Activated T-cell treated with anti-CD3 and anti-CD28 coated beads, Interleukin-2, amount 50 U/mL, for 72 hours (primary cell): ENCODE measurements at places on chromosomes 2 and 18. TPM values are rescaled to one million over a fixed set of nuclear protein-coding genes. Genes with fewer than 3 reads are reported as not detected.

- no peak for DNase-seq
These were observed 6.2 kb downstream of the ALS2 start for GRCh38 chr2:201774546-201774945.

DNA sequence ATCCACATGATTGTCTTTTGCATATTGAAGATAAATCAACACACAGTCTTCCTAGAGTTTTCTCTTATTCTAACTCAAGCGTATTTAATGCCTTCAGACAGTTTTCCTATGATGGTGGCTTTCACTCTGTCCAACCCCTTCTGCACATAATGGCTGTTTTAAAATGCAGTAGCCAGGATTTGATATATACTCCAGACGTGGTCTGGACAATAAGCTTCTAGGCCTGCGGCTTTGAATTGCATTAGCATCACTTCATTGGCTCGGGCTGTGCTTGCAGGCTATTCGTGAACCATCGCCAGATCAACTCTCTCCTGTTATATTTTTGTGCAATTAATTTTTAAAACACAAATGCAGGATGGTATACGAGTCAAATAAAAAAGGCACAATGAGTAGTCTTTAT, 235.3 kb downstream of the BCL2 start:
- no peak for DNase-seq

GRCh38 chr2:99354070-99354469, 16.9 kb downstream of the EIF5B start:
- no peak for DNase-seq

QPCT gene
- 0.35 TPM for total RNA-seq

- no peak for DNase-seq
These were observed 2.0 kb downstream of the PAIP2B start for GRCh38 chr2:71224935-71225334.

BARD1 gene
- total RNA-seq: 31.1 TPM

CCDC148 gene
- total RNA-seq: not detected

ZNF521 gene
- total RNA-seq: not detected

DNA sequence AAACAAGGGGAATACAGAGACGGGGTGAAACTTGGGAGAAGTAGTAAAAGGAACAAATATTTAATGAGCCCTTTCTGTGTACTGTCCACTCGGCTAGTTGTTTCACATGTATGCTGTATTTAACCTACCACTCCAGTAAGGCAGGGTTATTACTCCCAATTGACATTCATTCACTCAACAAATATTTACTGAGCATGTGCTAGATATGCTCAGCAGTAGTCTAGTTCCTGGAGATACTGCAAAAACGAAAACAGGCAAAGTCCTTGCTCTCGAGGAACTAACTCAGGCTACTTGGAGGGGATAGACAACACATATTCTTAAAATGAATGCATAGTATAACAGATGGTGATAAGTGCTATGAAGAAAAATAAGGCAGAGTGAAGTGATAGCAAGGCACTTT, 207.3 kb downstream of the SS18 start:
- no peak for DNase-seq

DNA sequence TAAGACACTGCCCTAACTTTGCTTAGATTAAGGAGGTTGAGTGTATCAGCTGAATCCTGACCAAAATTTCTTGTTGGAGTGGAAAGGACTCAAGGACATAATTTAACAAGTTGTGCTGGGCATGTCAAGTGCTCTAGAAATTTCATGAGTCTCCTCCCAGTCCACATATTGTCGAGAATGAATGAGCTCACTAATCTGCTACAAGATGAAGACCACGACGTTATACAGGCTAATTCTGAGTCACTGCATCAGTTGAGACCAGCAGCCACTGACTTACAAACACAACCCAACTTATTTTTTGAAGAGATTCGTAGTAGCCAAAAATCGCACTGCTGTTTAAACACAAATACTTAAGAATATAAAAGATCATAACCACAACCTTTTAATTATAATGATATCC, 28.7 kb upstream of the SLC8A1 start:
- no peak for DNase-seq

NEU2 gene
- total RNA-seq: not detected

IL37 gene
- total RNA-seq: not detected

UGT1A4 gene
- not detected for total RNA-seq

TMEFF2 gene
- total RNA-seq: not detected

GRCh38 chr2:234682492-234683228, 185.8 kb upstream of the ARL4C start:
- DNase-seq: no peak

DNA sequence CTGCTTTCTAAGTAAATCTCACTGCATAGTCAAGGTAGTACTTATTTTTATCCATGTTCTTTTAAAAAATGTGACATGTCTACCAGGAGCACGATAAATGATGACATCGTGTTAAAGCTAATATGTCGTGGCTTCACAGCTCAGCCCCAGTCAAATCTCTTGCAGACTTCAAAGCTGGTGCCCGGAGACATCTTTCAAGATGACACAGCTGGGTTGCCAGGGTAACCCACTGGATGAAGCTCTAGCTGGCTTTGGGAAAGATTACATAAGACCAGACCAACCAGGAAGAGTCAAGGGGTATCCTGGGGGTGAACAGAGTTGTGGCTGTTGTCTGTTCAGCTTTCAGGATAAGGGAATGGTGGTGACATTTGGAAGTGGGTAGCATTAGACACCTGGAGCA, 67.8 kb downstream of the VSNL1 start:
- DNase-seq: no peak

DNA sequence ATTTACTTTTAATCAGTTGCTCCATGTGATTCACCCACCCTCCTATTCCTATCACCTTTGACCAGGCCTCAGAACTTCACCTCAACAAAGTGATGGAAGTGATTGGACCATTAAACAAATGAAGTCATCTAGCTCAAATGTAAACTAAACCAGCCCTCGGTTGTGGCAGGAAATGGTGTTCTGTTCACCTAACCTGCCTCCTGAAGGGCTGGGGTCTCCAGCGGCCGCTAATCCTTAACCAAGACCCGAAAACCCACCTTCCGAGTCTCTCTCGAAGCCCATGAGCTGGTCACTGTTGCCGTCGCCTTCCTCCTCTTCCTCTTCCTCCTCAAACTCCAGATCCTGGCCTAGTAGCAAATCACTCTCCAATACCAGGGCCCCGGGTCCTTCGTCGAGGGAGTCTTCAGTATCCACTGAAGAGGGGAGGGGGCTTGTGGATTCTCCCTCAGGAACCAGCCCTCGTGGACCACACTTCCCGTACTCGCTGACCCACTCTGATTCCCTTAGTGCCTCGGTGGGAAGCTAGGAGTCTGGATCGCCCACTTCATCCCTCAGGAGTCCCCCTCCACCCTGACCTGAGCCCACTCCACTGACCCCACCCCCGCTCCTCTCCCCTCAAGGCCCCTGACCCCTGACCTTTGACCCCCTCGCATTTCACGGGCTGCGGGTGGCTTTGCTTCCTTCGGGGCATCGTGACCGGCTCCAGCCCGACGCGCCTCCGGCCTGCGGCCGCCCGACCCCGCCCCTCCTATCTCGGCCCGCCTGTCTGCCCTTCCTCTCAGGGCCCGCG, 503 bp downstream of the ZNF513 start:
- peak; percentile 73 for DNase-seq

COL3A1 gene
- not detected for total RNA-seq

FARSB gene
- 31.5 TPM for total RNA-seq

- DNase-seq: no peak
These were observed 74.9 kb upstream of the APCDD1 start for GRCh38 chr18:10379522-10379921.

GRCh38 chr2:119085613-119086012, 72.9 kb downstream of the C1QL2 start:
- DNase-seq: no peak

DNA sequence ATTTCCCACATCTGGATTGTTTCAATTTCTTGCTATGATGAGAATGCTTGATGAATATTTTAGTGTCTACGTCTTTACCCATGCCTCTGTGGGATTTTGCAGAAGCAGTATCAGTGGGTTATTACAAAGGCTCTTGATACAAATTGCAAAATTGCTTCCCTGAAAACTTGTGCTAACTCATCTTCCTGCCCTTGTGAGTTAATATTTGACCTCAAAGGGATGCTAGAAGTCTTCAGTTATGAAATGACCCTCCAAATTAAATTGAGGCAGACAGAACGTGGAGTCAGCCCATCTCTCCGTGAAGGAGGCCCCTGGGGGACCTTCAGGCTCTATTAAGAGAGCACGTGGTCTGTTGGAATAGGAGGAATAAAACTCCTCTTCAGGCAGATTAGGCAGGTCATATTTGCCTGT, 239.2 kb upstream of the HS6ST1 start:
- no peak for DNase-seq

DNA sequence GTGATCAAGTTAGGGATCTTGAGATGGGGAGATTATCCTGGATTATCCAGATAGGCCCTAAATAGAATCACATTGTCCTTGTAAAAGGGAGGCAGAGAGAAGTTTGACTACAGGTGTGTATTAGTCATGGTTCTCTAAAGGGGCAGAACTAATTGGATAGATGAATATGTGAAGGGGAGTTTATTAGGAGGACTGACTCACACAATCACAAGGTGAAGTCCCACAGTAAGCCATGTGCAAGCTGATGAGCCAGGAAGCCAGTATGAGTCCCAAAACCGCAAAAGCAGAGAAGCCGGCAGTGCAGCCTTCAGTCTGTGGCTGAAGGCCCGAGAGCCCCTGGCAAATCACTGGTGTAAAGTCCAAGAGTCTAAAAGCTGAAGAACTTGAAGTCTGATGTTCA, 275.8 kb downstream of the KCNS3 start:
- no peak for DNase-seq

RBM44 gene
- total RNA-seq: 1.9 TPM

DNA sequence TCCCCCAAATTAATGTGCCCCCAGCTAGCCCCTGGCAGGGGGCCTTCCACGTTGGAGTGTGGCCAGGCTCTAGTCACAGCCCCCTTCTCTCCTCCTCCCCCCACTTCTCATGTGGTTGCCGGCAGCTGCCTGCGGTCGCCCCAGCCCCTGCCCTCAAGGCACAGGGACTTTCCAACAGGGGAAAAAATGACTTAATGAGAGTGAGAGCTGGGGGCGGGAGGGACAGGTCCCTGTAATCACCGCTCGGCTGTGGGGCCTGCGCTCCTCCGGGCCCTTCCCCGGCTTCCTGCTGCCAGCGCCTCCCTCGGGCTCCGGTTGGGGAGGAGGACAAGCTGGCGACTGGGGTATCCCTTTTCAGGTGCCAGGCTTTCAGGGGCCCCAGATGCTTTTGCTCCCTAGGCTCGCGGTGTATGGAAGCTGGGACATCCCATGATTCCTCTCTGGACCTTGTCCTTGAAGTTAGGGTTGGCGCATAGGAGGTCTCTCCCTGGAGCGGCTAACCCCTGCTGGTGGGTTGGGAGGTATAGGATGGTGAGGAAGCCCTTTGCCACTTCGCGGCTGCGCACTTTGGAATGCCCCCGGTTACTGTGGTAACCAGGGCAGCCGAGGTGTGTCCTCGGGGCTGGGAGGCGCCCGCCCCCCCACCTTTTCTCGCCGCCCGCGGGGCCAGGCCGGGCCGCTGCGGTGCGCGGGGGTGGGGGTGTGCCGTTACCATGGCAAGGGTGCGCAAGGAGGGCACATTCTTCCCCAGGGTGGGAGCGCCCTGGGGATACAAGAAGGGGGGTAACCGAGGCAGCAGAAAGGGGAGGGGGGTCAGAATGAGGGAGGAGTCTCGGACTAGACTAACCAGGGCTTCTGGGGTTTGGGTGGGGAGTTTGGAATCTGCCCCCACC, 16.1 kb downstream of the WNT10A start:
- DNase-seq: peak; percentile 91

DNA sequence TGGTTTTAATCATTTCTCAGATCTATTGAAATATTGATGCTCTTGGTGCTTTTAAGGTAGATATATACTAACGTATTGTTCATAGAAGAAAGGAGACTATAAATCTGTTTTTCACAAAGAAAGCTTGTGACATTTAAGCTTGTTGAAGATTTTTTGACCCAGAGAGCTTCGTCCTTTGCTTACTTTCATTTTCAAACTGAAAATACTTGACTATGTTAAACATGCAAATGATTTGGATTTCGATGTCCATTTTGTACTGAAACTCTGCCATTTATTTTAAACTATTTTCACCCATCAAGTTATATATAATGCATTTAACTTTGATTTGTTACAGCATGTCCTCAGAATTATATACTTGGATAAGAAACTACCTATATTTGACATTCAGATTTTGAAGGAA, 85.2 kb downstream of the SLC4A10 start:
- DNase-seq: no peak

- no peak for DNase-seq
These were observed 194.9 kb upstream of the SPOPL start for GRCh38 chr2:138306626-138307025.

DNA sequence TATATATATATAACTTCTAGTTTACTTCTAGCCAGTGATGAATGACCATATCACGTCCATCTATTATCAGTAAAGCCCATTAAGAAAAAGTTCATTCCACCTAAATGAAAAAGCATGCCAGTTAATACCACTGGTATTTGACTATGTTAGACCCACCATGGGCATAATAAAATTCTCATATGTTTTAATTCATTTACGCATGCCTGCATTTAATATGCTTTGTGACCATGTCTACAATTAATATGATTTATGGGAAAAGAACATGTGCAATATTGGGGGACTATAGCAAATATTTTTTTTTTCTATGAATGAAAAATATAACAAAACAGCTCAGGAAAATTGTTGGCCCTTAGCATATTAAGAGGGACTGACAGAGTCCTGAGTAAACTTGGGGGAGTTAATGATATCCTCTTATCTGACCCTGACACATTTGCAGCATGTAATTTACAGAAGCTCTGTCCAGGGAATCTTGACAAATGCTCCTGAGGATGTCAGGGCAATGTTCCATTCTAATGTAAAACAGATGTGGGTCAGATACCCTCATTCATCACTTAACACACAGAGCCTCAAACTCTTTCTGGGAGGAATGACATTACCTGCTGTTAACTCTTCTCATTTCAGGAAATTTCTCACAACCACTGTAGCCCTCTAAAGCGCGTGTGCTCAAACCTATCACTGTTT, 90.6 kb downstream of the PAX3 start:
- no peak for DNase-seq
